ENCODE measurements at places on chromosomes 11 and 22.

DNA sequence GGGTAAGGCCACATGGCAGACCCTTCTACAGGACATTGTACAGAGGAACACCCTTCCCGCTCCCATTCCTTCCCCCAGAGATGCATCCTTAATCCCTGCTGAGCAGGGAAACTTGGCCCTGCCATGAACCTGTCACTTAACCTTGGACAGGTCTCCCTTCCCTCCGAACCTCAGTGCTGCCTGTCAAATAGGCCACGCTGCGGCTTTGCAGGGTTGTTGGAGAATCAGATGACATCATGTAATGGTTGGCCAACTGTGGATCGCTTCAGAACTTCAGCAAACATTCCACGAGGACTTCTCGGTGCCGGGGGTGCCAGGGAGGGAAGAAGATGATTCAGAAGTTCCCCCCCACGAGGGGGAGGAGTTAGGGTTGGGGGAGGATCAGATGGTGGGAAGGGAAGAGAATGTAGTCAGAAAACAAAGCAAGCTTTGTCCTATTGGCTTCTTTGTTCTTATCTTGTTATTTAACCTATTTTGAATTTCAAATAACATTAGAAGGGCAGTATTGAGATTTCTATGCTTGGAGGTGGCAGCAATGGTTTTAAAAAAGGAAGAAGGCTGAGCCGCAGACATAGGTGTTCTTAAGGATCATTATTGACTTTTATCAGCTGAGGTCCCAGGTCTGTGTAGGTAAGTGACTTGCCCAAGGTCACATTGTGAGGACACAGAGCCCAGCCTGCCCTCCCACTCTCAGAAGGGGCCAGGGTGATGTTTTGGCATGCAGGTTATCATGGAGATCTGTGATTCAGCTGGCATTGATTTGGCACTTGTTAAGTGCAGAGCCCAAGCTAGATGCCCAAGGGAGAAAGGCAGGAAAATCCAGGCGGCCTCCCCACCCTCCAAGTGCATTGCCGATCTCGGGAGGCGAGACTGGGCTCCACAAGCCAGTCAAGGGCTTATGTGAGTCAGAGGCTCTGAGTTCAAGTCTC, 3.1 kb downstream of the CDC42EP1 start:
- no peak for DNase-seq

DNA sequence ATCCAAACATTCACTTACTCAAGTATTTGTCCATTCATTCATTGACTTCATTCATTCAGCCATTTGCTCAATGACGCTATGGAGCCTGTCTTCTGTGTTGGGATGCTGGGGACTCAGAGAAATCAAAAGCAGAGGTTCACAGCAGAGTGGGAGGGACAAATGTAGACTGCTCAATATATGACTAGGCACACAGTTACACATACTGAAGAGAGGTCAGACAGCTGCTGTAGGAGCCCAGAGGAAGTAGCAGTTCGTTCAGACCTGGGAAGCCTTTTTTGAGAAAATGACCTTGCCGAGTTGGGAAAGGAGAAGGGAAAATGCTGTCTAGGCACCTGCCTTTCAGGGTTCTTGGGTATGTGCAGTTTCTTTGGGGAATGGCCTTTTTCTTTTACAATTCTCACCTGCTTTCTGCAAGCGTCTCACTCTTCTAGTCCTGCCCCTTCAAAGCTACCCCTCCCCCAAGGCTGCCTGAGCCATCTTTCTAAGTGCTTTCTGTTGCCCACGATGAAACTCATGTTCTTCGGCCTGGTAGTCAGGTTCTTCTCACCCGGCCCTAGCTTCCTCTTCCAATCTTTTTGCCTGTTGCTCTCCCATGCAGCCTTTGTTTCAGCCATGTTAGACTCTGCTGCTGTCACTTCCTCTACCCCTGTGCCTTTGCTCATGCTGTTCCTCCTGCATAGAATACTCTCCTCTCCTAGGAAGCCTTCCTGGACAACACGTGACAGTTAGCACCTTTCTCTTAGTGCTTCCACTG, 4.2 kb upstream of the UVRAG start:
- DNase-seq = no peak

- no peak for DNase-seq
Observed at GRCh38 chr11:67421430-67422031, 6.1 kb downstream of the CARNS1 start.

GRCh38 chr11:882596-882995, 28.0 kb downstream of the CHID1 start:
- DNase-seq = no peak

DNA sequence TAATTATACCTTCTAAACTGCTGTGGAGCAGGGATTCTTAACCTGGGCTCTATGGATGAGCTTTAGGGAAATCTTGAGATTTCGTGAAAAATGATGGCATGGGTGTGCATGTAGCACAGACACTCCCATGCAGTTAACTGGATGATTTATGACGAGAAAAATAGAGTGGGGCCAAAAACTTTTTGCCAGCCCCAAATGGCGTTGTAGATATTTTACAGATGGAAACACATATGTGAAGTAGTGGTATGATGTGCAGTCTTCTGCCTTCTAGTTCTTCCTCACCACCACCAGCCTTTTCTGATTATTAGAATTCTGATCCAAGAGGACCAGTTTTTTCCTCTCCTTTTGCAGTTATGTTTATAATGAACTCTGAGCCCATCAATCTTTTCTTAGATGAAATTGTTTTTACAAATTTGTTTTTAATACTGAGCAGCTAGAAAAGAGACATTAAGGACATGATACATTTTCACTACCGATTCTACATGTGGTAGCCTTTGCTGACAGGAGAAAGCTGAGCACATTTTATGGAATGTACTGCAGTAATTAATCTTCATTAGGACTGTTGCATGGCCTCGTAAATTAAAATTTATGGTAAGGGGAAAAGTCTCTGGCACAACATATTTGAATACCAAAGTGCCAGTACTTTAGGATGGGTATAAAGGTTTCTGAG, 261.4 kb downstream of the DDX10 start:
- DNase-seq = no peak

DNA sequence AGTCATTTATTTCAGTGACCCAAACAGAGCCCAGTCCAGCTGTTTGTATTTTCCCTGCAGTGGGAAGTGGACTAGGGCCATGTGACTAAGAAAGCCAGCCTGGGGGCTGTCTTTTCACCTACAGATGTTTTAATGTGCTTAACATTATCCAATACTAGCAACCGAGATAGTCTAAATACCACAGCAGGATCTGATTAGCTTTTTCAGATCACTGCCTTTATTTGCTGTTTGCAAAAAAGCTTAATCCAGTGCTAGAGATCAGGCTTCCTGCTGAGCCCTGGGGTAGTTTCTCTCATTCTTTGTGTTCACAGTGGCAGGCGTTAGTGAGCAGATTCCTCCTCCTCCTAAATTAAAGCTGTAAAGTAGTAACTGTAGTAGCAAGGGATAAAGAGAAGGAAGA, 35.0 kb downstream of the ZC3H12C start:
- DNase-seq = peak; percentile 77

- DNase-seq = no peak
Observed at GRCh38 chr11:37558619-37559210, 960.7 kb upstream of the RAG2 start.

DNA sequence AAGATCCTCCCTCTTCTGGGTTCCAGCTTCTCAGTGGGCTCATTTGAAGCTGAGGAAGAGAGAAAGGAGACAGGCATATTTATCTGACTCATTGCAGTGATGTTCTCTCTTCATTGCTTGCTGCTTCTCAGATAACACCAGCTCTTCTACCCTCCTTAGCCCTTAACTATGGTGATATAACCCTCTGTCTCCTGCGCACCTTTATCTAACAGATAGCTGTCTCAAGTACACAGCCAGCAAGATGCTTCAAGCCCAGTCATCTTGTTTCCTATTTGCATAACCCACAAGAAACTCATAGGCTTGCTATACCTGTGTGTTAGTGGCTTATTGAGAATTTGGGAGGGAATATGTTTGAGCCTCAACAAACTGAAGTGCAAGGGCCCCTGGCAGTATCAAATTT, 12.6 kb downstream of the PRSS23 start:
- DNase-seq = no peak

- DNase-seq = no peak
Observed at GRCh38 chr11:64791781-64792291, 11.2 kb downstream of the MAP4K2 start.

DNA sequence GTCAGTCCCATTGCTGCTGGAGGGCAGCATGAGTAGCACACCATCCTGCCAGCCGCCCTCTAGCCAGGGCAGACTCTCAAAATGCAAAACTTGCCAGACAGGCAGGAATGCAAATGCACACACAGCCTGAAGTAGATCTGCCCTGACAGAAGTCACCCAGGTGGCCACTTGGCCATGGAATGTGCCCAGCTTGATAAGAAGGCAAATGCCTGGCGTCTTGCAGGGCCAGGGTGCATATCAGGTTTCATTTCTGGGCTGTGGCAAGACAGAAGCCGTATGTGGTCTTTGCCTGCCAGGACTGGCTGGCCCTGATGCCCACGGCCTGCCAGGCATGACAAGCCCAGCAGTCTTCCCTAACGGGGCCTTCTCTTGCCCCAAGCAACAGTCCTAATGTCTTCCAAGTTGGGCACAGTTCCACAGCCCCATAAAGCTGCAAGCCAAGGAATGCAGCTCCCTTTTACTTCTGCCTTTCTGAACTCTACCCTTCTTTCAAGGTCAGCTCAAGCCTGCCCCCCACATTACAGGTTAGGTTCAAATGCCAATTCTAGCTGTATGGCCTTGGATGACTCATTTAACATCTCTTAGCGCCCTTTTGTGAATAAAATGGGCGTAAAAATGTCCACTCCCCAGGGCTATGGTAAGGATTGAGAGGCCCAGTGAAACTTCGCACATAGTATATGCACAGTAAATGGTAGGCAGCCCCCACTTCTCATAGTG, 29.7 kb downstream of the POU2AF3 start:
- DNase-seq = no peak

GRCh38 chr11:126363706-126364248, 8.3 kb downstream of the ST3GAL4 start:
- peak; percentile 69 for DNase-seq

GRCh38 chr11:124899383-124900145, 1.9 kb upstream of the ROBO4 start:
- peak; percentile 39 for DNase-seq

- DNase-seq = no peak
Observed at GRCh38 chr11:11789735-11790369, 51.9 kb upstream of the USP47 start.

GRCh38 chr11:16279524-16279923, 76.8 kb downstream of the SOX6 start:
- no peak for DNase-seq

- DNase-seq = no peak
Observed at GRCh38 chr22:39991159-39991860, 3.4 kb upstream of the FAM83F start.

DNA sequence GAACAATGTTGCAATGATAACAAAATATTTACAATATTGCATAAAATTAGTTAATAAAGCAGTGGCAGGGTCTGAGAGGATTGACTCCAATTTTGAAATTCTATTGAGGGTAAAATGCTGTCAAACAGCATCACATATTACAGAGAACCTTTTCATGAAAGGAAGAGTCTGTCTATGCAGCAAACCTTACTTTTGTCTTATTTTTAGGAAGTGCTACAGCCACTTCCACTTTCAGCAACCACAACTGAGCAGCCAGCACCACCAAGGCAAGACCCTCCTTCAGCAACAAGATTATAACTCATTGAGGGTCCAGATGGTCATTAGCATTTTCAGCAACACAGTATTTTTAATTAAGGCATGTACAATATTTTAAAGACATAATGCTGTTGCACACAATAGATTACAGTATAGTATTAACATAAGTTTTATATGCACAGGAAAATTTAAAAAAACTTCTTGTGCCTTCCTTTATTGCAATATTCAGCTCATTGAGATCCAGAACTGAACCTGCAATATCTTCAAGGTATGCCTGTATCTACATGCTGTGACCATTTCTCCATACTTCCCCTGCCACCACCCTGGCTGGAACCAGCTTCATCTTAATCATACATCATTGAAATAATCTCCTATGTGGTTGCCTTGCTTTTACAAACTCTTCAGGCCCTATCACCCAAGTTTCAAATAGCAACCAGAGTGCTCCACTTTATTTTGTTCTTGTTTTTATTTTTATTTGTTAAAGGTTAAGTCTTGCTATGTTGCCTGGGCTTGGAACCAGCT, 711.2 kb downstream of the KCNA4 start:
- DNase-seq = no peak

- DNase-seq = no peak
Observed at GRCh38 chr22:30021881-30022619, 58.2 kb upstream of the HORMAD2 start.

- DNase-seq = peak; percentile 74
Observed at GRCh38 chr11:121426476-121427399, 25.4 kb upstream of the SORL1 start.

GRCh38 chr11:472272-472671, 22.2 kb downstream of the PTDSS2 start:
- no peak for DNase-seq

DNA sequence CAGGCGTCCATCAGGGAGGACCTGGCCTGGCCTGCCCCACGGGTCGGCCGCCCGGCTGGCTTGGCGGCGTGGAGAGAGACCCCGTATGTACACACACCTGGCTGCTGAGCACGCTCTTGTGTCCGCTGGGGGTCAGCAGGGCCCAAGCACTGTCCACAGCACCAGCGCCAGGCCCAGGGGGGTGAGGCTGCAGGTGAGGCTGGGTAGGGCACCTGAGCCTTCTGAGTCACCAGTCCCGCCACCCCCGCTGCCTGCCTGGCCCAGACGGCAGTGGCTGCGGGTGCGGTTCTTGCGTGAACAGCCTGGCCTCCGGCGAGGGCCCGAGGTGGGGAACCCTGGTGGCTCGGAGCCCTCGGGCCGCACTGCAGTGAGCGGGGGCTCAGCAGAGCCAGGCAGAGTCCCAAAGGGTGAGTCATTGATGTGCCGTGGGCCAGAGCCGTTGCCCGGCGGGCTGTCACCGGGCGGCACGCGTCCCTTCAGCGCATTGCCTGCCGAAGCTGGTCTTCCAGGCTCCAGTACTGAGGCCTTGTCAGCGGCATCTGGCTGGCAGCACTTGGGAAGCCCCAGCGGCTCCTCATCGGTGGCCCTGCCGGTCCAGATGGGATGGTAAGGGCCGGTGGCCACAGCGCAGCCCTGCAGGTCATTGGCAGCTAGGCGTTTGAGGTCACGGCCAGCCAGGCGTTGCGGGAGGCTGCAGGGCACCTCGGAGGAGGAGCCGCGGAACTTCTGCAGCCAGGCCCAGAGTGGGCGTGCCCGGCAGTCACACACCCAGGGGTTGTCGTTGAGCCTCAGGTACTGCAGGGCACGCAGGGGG, 26.3 kb downstream of the RTN4R start:
- no peak for DNase-seq

GRCh38 chr11:110295531-110296225, 736 bp downstream of the RDX start:
- DNase-seq = peak; percentile 70

GRCh38 chr11:119722281-119722794, 6.7 kb downstream of the NECTIN1 start:
- no peak for DNase-seq
